ENCODE measurements at places on chromosomes 11 and 22.

GRCh38 chr22:36541831-36542411 lies 13.0 kb upstream of the EIF3D start:
- no peak for DNase-seq

DNA sequence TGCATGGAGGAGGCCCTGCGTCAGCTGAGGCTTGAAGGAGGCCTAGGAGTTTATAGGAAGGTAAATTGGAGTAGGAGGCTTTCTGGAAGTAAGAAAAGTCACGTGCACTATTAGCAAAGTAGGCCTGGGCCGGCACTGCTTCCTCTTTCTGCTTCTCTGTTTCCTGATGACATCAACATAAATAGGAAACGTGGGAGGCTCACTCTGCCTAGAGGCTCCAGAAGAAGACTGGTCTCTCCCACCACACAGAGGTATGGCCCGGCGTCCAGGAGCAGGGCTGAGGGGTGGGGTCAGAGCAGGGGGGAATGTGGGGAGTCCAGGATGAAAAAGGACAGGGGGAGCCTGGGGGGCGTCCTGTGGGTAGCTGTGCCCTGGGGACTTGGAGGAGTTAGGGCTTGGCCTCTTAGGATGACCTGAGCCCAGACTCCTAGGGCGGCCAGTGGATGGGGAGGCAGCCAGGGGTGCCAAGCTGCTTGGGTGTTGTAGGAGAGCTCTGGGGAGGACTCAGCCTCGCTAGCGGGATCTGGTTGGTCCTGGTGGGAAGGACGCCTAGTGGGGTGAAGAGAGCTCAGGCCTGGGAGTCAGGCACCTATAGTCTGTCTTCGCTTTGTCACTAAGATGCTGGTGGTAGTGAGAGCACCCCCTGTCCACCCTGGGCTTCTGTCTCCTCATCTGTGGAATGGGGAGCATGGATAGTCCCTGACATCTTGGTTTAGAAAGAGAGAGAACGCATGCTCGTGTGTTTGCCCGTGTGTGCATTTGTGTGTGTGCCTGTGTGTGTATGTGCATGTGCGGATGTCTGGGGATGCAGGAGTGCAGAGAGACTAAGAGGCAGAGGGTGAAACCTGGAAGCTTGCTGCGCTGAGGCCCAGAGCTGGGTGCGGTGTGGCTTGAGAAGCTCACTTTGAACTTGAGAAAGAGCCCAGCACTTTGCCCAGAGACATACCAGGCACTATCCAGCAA lies at the start of gene CSF2RB:
Gene CSF2RB (plus strand): TSS at position 202 of the 963 bp plus-strand sequence. CDS start 8,580 bp downstream, outside the sequence.
- DNase-seq: no peak

GRCh38 chr11:115896084-115896483 lies 391.9 kb upstream of the CADM1 start:
- DNase-seq: no peak

DNA sequence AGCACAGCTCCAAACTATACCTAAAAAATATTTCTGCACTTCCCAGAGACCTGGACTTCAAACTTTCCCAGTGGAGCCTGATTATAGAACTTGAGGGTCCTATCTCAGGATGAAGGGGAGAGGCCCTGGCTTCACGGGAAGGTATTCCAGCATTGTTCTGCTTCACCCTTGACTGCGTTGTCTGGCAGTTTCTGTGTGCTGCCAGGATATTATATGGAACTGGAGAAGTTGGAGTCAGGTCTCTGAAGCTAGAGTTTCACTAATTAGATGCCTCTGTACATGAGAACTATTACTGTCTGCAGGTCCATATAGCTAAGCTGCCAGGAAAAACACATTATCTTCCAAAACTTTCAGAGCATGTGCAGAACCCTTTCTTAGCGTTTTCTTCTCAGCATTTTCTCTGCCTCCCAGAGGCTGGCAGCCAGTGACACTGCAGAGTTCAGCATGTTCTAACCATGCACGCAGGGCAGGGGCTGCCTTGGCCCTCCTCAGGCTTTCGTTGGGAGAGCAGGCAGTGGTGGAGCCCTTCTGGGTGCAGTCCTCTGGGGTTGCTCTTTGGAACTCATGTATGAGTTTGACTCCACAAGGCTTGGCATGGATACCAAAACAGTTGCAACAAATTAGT lies 99.3 kb downstream of the CWC15 start:
- DNase-seq: no peak

DNA sequence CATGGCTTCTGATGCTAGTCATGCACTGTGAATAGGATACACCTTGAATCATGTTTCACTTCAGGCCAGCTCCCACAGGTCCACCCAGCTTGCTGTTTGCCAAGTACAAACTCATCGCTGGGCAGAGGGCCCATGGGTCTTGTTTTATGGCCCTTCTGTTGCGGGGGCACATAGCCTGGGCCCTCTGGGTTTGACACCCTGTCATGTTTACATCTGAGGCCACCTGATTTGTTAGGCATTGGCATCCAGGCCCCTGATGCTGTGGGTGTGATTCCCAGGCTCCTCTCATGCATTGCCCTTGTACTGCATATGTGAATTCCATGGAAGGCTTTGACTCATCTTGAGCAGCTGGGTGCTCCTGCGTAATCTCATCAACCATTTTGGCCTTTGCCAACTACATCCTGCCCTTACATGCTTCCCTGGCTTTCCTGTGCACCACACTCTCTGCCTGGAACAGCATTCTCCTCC lies 32.6 kb downstream of the PPFIBP2 start:
- DNase-seq: no peak

DNA sequence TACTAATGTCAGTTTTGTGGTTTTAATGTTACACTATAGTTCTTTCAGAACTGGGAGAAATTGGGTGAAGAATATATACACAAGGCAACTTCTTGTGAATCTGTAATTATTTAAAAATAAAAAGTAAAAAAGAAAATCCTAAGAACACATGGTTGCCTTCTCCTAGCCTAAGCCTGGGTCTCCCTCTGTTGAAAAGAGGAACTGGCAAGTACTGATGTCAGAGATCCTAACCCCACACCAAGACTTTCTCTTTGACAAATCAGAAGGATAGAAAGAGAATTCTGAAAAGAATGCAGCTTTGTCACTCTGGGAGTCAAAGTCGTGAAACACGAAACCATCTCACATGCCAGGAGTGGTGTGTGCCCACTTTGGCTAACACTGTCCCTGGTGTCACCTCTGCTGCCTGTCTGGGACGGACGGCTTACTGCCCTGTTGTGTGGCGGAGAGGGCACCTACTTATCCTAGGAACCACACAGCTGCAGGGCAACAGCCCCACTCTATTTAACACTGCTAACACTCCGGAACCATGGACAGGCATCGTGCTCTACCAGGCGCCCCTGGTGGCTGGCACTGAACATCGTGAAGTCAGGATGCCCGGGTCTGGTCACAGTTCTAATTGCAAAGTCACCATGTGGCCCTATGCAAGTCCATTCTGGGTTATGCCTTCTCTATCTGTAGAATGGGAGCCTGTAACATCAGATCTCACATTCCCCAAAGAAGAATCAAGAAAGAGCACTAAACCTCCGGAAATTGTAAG lies 108.7 kb upstream of the CD82 start:
- no peak for DNase-seq

DNA sequence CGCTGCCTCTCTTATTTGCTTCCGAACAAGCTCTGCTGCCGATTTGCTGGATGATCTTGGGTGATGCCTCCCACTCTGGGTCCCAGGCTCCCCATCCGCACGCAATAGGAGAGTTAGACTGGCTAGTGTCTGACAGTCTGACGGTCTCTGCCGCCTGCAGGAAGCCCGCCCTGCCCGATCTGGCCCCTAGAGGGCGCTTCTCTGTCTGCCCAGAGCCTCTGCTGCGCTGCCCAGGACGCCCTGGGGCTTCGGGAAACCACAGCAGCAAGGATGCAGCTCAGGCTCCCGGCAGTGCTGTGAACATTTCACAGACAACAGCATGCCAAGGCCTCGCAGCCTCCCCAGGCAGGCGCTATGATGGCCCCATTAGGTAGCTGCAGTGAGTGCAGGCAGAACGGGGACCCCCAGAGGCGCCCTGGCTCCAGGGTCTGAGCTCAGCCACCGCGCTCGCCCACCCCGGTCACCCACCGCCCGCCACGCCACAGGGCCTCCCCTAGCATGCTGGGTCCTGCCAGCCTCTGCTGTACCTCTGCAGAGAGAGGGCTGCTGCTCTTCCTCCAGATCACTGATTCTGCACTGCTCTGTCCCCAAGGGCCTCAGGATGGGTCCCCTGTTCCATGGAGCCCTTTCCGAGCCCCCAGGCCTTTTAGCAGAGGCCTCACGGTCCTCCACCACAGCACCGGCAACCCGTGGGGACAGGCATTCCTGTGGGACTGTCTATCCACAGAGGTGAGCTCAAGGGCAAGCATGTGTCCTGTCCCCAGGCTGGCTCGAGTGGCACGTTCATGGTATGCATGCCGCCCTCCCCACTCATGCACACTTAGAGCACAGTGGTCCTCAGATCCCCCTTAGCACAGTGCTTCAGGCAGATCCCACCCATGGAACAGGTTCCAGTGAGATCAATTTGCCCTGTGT lies 4.3 kb upstream of the BAIAP2L2 start:
- DNase-seq: peak; percentile 40

DNA sequence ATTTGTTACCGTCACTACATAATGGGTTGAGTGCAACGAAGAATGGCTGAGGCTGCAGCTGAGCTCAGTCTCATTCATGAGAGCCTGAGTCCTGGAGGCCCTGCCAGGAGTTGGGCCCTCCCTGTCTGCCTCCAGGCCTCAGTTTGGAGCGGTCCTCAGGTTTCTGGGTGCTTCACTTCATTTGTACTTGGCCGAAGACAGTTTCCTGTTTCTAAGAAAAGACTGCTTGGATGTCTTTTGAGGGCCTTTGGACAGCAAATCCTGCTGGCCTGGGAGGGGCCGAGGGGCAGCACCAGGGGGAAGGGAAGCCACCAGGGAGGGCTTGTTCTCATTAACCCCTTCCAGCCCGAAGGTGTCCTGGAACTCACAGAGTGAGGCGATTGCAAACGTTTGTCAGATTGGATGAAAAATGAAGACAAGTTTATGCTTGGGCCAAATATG lies 163.1 kb downstream of the ETS1 start:
- no peak for DNase-seq

- DNase-seq: no peak
These were observed 200.3 kb upstream of the MPPED2 start for GRCh38 chr11:30786256-30787110.

- DNase-seq: no peak
These were observed 860 bp downstream of the PRMT3 start for GRCh38 chr11:20388096-20389055.

DNA sequence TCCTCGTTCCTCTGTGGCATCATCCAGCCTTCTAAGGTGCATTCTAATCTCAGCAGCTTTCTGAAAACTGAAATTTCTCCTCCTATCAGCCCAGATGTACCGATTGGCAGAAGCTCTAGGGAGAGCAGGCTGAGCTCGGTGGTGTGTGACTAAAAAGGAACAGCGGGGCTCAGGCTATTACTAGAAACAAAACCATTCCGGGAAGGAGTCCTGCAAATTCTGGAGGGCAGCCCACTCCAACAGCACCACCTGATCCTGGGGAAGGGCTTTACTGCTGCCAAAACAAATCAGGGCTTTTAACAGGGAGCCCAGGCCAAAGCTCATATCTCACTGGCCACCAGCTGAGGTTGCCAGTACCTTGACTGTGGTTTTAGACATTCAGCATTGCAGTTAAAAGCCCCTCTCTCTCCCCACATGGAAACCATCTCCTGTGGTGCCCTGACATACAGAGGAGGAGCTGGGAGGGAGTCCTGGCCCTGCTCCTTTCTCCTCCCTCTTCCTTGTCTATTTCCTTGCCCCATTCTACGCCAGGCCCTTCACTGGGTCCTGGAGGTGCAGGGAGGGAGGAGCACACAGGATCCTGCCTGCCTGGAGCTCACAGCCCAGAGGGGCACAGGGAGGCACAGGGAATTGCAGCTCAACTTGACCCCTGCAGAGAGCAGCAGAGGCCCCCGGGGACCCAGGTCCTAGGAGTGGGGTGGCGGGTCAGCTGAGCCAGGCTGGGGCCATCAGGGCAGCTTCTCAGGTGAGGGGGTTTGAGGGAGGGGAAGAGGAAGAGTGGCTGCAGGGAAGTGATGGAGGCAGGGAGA lies 889 bp downstream of the PLAAT4 start:
- DNase-seq: no peak

DNA sequence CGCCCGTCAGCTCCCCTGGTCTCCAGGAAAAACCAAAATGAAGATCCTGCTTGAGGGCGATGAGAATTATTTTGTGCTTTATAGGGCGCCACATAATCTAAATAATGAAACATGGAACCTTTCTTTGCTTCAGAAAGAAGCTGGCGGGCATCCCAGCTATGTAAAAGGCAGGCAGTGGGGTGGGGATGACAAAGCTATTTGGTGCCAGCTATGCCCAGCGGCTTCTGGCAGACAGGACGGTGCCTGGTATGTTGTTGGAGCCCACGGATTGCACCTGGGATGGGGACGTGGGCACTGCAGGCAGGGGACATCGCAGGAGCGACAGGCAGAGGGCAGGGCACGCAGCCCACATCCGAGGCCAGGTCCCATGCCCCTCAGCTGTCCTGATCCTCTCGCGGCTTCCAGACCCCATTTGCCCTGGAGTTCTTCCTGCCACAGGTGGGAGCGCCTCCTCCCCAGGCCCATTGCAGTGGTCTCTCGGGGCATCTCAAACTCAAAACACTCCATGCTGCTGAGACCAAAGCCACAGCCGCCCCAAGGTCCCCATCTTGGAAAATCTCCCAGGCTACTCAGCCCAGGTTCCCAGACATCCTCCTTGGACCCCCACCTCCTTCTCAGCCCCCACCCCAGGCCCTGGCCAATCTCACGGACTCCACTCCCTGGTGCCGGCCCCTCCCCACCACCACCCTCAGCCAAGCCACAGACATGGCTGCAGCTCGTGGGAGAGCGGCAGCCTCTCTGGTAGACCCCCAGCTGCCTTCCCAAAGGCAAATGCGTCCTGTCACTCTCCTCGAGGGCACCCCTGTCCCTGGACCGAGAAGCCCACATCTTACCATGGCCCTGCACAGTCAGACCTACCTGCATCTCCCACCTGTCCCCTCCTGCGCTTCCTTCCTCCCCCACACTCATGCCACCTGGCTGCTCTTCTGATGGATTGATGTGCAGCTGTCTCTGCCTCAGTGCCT lies 45.7 kb downstream of the SHISAL1 start:
- DNase-seq: no peak

DNA sequence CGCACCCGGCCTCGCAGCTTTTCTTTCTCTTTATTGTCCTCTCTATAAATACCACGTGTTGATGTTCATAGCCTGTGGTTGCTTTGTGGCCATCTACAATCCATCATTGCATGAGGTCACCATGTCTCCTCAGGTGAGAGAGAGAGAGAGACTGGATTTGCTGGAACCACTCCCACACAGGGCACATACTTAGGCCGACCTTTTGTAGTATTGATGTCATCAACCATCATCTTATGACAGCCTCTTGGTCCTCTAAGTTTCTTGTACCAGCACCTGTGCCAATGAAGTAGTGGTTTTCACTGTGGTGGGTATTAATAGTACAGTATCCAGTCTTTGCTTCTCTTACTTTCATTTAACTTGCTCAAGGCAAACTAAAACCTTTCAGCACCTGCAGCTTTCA lies 22.8 kb upstream of the P2RY6 start:
- no peak for DNase-seq
